Activated naive CD4-positive, alpha-beta T cell treated with anti-CD3 and anti-CD28 coated beads, Interleukin-2, amount 10 ng/mL, durations not matched to agents 7 days and 5 days (primary cell): ENCODE measurements at places on chromosomes 6 and 20.

GRCh38 chr6:140475086-140475485 lies 1100.6 kb upstream of the CITED2 start:
- no peak for DNase-seq

DNA sequence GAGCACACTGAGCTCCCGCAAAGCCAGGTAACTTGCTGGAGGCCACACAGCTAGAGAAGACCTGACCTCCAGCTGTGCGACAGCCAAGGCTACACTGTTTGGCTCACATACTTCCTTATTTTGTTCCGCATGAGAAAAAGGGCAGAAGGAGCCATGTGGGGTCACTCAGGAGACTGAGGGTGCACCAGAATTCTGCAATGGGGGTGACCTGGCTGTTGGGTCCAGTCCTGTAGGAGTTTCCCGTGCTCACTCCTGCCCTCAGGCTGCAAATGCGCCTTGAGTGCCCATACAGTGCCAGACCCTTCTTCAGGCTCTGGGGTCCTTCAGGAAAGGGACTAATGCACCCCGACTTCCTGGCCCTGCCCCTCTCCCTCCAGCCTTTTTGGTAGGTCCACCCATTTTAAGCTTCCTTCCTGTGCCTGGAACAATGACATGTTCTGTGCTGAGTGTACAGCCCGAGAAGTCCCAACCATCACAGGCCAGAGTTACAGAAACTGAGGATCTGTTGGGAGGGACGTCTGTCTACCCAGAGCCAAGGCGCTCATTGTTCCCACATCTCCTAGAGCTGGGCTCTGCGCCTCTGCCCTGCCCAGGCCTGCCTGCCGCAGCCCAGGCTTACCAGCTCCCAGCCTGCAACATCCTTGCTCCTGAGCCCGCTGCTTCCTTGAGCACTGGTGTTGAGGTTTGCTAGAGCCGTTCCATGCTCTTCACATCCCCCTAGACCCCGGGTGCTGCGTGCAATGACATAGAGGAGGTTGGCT lies 33.5 kb upstream of the CD93 start:
- no peak for DNase-seq

DNA sequence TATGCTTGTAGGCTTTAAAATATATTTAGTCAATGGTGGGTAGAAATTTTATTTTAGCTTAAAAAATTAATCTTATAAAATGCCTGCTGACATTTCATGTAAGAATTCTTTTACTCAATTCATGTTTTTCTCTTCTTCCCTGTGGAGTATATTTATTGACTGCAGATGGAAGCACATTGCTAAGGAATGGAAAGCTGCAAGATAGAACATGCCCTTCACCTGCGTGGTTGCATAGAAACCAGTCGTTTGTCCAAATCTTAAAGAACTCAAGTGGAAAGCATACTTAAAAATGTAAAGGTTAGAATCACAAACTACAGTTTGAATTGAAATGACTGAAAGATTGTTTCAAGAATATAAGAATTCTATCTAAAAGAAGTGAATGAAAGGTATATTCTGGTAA lies 30.7 kb downstream of the C6orf163 start:
- no peak for DNase-seq

GRCh38 chr6:1313767-1314503 lies 2.0 kb downstream of the FOXQ1 start:
- DNase-seq, result peak; percentile 29

- DNase-seq, result no peak
These were observed 233.1 kb upstream of the FERMT1 start for GRCh38 chr20:6355754-6356451.

DNA sequence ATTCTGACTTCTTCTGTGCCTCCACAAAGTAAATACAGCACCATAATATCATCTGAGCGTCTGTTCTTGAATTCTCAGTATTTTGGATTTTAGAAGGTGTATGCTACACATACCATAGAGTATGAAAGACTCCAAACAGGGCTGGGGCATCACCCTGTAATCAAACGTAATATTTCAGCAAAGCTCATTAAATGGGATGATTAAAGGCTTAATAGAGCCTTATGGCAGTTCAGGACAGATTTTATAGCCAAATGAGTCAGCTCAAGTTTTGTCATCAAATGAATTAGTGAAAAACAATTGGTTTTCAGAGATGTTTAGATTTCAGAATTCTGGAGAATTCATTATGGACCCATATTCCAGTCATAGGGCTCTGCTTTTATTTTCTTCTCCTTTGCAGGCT lies 68.9 kb downstream of the TULP4 start:
- no peak for DNase-seq

DNA sequence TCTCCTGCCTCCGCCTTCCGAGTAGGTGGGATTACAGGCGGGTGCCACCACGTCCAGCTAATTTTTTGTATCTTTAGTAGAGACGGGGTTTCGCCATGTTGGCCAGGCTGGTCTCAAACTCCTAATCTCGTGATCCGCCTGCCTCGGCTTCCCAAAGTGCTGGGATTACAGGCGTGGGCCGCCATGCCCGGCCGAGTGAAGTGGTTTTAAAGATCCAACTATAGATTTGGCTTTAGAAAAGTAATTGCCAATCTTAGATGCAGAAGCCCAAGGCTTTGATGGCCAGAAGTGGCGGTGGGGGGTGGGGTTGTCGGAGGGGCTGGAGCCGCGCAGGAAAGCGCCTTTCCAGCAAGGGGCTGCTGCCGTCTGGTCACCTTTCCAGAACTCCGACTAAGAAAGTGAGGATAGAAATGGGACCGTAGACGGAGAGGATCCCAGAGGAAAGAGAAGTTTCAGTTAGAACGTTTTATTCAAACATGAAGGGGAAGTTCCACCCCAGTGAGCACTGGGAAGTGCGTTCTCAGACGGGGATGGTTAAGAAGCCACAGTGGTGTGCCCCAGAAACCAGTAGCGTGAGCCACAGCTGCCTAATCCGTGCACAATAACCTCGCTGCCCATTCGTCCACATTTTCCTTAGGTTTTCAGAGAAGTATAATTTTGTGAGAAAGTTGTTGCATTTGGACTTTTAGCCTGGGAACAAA lies 69.7 kb downstream of the DLL1 start:
- peak; percentile 21 for DNase-seq

DNA sequence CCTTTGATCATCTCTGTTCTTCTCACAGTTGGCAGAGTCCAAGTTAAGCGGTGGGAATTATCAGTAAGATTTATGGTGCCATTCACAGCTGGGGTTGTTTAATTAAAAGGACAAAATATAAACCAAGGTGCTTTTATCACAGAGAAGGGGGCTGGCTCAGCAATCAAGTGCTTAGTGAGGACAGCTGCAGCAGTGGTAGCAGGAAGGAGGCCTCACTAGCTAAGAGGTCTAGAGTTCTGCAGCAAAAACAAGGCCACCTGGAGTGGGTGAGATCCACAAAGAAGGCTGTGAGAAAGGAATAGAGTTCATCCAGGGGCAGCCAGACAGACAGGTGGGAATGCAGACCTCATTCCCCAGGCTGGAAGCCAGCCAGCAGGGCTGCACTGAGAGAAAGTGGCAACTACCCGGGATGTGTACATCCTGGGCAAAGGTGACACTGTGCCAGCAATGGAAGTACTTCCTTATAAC lies 37.1 kb downstream of the PIGU start:
- DNase-seq, result no peak

DNA sequence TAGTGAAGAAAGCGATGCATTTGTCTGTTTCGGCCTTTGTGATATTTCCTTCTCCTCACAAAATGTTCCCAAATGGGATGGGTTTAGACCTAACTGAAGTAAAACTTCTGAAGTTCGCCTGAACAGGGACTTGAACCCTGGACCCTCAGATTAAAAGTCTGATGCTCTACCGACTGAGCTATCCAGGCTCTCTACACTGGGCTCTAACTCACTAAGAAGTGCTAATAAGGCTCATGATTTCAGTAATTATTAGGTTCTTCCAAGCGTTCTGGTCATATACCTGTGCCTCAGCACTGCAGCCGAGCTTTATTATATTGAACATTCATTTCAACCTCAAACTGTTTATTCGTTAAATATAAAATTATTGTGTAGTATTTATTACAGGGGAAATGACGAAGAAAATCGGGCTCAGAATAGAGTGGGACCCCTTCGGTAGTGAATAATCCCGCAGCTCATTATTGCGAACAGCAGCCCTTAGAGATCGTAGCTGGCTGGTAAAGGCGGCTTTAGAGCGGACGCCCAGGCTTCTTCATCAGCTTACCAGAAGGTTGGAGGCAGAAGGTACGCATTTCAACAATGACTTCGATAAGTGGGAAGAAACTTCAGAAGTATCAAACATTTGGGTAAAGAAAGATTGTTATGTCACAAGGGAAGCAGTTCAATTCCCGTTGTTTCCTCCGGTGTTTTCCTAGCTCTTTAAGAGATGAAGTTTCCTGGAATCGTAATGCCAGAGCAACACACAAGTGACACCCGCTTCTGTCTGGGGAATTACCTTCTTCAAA lies 119.0 kb upstream of the ZNF184 start:
- no peak for DNase-seq

DNA sequence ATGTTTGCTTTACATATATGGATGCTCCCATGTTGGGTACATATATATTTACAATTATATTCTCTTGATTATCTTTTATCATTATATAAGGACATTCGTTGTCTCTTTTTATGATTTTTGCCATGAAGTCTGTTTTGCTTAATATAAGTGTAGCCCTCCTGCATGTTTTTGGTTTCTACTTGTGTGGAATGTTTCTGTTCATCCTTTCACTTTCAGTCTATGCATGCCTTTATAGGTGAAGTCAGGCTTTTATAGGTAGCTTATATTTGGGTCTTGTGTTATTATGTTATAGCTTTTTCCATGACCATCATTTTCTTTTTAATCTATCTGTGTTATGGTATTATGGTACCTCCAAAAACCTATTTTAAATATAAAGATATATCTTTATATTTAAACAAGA lies 612.5 kb upstream of the HS3ST5 start:
- DNase-seq, result no peak

DNA sequence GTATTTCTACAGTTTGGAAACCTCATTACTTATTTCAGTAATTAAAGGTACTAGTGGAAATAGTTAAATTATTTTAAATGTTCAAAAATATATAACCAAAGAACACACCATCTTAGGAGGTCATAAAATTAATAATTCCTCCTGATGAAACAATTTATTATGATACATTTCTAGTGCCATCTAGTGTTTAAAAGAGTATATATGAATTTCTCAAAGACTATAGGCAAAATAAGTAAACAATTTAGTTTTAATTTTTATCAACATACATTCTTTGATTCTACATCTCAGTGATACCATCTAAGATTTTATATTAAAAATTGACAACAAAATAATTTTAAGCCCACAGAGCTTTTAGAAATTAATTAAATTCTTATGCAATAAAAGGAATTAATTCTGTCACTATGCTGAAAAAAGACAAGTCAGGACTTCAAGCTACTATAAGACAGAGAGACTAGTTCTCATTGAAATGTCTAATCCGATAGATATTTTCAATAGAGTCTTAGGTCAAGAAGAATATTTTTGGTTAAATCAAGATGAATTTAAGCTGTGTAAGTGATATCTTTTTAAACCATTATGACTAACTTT lies 107.8 kb upstream of the RNF217 start:
- no peak for DNase-seq
